SK-MEL-5 (cell line): ENCODE measurements at places on chromosomes 2 and 18.

DNA sequence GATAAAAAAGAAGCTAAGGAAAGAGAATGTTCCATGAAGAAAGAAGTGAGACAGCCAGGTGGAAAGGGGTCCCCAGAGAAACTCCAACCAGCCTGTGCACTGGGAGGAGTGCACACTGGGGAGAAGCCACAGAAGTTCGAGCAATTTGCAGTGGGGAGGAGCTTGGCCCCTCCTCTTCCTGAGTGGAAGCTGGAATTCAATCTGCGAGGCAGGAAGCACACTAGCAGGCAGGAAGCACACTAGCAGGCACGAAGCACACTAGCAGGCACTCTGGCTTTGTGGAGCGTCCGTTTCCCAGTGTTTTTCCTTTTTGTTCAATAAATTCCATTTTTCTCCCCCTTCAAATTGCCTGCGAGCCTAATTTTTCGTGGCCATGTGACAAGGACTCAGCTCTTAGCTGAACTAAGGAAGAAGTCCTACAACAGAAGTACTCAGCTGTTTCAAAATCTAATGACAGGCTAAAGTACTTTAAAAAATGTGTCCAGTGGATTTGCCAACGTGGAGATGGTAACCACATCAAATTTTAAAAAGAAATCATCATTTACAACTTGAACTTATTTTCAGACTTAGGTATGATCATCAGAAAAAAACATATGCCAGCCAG lies 21.4 kb upstream of the SPIRE1 start:
- peak; percentile 70 for DNase-seq

DNA sequence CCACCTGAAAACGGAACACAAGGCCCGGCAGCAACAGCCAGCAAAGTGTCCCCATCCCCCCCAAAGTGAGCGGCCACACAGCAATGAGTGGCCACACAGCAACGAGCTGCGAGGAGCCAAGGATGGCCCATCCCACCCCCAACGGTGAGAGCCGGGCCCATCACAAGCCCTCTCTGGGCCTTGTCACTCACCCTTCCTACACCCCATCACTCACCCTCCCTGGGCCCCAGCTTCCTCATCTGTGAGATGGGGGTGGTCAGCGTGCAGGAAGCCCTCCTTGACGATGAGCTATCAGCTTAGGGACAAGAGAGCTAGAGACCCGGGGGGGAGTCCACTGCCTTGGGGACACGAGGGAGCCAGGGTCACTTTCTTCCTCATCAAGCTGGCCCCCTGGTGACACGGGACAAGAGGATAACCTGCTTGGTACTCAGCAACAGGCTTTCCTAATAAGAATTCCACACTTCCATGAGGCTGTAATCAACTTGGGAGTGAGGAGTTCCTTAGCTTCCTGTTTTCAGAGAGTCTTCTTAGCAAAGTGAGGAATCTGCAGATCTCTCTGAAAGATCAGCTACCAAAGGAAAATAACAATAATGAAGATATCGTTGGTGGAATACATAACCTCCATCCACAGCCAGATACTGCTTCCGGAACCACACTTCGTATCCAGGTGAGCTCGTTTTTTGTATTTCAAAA lies 92.8 kb downstream of the HDAC4 start:
- no peak for DNase-seq

GRCh38 chr2:148545390-148546256 lies 98.9 kb upstream of the EPC2 start:
- DNase-seq, result no peak

- DNase-seq, result no peak
These were observed 34.0 kb downstream of the DOCK10 start for GRCh38 chr2:225008179-225008856.

DNA sequence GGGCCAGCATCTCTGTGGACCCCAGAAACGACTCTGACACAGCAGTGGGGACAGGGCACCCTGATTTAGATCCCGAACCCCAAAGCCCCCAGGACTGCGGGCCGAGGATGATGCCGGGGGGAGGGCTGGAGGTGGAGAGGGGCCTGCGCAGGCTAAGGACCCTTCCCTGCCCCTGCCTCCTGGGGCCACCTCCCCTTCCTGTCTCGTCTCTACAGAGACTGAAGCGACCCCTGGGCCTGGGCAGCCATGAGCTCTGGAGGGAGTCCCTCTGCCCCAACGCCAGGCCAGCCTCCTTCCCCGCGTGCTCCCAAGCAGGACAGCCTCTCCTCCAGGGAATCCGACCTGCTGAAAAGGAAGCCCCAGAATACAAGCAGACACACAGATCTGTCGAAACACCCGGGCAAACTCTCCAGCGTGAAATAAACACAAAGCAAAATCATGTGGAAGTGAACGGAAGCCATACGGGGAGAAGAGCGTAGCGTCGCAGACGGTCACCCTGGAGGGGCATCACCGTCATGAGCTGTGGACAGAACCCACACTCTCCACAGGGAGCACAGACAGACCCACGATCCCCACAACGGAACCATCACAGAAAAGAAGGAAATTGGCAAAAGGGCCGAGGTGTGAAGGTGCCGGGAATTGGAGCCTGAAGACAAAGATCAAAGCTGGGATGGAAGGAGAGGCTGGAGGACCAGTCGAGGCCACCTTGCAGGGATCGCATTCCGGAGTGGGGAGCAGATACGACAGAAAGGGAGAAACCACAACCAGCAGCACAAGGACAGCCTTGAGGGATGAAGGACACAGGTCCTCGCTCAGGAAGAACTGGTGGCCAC lies 51.0 kb upstream of the CTDP1 start:
- DNase-seq, result no peak

DNA sequence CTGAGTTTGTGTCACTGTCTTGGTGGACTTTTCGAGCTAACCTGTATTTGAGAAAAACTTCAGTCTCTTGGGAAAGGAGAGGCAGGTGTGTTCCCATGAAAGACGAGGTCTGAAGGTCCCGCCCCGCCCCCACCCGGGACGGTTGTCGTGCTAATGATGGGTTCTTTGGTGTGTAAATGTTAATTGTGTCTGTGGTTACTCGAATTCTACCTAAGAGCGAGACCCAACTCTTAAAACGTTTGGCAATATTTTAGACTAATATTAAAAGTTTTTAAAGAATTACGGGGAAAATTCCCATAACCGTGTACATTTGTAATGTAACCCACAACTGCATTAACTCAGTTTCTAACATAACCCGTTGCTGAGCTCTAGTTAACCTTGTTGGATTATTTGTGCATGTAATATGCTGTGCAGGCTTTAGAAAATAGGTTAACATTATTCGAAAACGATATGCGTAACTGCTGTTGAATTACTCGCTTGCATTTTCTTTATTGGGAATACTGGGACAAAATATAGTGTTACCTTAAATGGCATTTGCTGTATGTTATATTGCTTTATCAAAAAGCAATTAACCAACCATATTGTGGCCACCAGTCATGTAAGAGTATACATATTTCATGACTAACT lies 833 bp downstream of the EPB41L5 start:
- peak; percentile 4 for DNase-seq

DNA sequence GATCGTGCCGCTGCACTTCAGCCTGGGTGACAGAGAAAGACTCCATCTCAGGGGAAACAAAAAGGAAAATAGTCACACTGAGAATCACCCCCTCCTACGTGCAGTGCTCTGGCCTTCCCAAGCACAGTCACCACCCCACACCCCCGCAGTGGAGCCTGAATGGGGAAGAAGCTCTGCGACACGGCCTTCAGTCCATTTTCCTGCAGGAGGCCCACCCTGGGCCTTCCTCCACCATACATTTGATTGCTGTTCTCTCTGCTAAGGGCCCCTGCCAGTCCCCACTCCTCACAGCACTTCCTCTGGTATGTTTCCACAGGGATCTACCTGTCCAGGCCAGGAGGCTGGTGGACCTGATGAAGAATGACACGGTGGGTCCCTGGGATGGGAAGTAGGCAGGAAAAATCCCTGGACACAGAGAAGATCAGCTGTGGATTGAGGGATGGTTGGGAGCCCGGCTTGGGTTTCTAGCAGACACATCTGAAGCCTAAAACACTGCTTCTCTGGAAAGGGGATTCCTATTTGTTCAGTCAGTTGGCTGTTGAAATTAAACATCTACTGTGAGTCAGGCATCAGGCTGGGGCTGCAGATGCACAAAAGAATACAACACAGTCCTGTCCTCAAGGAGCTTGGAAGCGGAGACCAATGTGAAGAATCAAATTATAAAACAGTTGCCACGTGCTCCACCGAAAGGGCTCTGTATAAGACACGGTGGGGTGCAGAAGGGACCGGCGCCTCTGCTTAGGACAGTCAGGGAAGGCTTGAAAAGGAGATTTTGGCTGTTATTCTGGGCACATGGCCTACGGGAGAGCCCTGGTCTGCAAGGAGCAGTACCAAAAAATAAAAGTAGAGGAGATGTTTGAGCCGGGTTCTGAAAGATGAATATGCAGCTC lies 82.2 kb downstream of the PLB1 start:
- no peak for DNase-seq
